Smooth muscle cell of trachea (primary cell): ENCODE measurements at places on chromosomes 16 and 17. TPM values are rescaled to one million over a fixed set of nuclear protein-coding genes. Genes with fewer than 3 reads are reported as not detected.

Gene SPATA22
- 1.2 and 2.5 TPM in 2 replicates for total RNA-seq

Gene TNFRSF13B
- total RNA-seq, result not detected in 2 replicates

Gene SULT1A1
- 0.58 and 3.8 TPM in 2 replicates for total RNA-seq

Gene TNP2
- not detected in 2 replicates for total RNA-seq

Gene UTS2R
- total RNA-seq, result 0.15 TPM in 1 of 2 replicates, not detected in the other

Gene SOX15
- total RNA-seq, result 0.66 and 0.73 TPM in 2 replicates

Gene CLEC19A
- not detected in 2 replicates for total RNA-seq

Gene ZNF750
- total RNA-seq, result under 0.01 TPM in 1 of 2 replicates, not detected in the other

Gene TOP2A
- total RNA-seq, result 6.5 and 149 TPM in 2 replicates

Gene TP53TG3F
- not detected in 2 replicates for total RNA-seq
